ENCODE measurements at places on chromosomes 12 and 14.

DNA sequence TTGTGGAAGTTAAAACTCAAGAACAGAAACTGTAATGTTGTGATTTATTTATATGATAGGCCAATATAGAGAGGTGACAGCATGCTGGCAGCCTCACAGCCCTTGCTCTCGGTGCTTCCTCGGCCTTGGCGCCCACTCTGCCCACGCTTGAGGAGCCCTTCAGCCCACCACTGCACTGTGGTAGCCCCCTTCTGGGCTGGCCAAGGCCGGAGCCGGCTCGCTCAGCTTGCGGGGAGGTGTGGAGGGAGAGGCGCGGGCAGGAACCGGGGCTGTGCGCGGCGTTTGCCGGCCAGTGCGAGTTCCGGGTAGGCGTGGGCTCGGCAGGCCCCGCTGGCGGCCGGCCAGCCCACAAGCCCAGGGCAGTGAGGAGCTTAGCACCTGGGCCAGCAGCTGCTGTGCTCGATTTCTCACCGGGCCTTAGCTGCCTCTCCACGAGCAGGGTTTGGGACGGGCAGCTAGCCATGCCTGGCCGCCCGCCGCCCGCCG lies 65.8 kb upstream of the SLC8A3 start:
- no peak for DNase-seq

- DNase-seq = no peak
Measured at GRCh38 chr12:468671-469389, 9.1 kb downstream of the B4GALNT3 start.

- DNase-seq = no peak
Measured at GRCh38 chr14:100822532-100823296, 3.2 kb upstream of the MEG3 start.

GRCh38 chr12:68119250-68119649 lies 40.3 kb downstream of the IFNG start:
- no peak for DNase-seq

GRCh38 chr12:89947437-89948270 lies 239.0 kb upstream of the ATP2B1 start:
- no peak for DNase-seq

DNA sequence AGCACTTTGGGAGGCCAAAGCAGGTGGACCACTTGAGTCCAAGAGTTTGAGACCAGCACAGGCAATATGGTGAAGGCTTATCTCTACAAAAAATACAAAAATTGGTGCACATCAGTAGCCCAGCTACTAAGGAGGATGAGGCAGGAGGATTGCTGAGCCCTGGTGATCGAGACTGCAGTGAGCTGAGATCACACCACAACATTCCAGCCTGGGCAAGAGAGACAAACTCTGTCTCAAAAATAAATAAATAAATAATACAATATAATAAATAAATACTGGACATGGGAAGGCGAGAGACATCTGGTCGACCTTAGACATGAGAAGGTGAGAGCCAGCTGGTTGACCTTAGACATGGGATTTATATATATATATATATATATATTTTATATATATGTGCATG lies 119.8 kb upstream of the SLC38A4 start:
- no peak for DNase-seq

DNA sequence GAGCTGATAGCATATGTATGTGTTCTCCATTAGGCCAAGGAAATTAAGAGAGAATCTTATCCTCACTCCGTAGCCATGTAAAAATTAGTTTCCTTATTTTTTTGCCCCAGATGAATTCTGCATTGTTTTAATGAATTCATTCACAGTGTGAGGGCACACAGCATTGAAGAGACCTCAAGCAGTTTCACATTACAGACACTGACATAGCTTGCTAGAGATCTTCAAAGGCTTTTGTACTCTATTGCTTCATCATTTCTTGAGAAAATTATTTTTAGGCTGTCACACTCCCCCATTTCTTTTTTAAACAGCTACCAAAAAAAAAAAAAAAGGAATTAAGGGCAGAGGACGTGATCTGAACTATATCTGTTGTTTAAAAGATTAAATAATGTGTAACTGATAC lies 251.1 kb downstream of the BCAT1 start:
- no peak for DNase-seq

- no peak for DNase-seq
Measured at GRCh38 chr12:123028475-123028874, 48.0 kb downstream of the ARL6IP4 start.

GRCh38 chr14:96108061-96108795 lies 69.1 kb downstream of the C14orf132 start:
- no peak for DNase-seq

DNA sequence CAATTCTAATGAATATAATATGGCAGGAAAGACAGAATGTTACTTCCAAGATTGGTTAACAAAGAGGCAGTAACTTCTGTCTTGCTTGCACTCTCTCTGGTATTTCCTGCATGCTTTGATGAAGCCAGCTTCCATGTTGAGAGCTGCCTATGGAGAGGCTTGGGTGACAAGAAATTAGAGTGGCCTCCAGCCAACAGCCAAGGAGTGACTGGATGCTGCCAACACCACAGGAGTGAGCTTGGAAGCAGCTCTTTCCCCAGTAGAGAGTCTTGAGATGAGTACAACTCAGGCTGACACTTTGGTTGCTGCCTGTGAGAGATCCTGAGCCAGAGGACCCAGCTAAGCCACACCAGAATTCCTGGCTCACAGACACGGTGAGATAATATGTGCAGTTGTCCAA lies 183.1 kb downstream of the RMST start:
- DNase-seq = no peak

Data from stimulated activated CD4-positive, alpha-beta T cell treated with anti-CD3 and anti-CD28 coated beads, Interleukin-1b, Interleukin-23, amount 100 ng/mL, for 1 hour (primary cell).